ENCODE measurements at places on chromosomes 5 and 9.

- no peak for DNase-seq
Measured at GRCh38 chr9:18791074-18791473, 241.9 kb downstream of the SAXO1 start.

DNA sequence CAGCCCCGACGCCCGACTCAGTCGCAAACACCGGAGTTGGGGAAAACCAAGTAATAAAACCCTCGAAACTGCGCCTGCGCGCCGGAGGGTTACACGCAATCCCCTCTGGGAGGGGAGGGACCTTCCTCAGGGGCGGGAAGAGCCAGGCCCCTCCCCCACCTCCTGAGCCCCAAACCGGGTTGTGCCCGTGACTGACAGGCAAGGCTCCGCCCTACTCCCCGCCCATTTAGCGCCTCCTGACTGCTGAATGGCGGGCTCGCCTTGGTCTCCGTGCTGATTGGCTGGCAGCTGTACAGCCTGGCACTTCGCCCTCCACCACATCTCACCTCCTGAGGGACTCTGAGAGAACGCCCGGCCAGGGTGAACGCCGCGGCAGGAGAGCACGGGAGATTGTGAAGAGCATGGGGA is at the start of gene PRDM9:
Gene PRDM9, plus strand, starts transcription at position 332 of the 408 bp plus-strand sequence. CDS start 1,425 bp downstream, outside the sequence.
- no peak for DNase-seq

DNA sequence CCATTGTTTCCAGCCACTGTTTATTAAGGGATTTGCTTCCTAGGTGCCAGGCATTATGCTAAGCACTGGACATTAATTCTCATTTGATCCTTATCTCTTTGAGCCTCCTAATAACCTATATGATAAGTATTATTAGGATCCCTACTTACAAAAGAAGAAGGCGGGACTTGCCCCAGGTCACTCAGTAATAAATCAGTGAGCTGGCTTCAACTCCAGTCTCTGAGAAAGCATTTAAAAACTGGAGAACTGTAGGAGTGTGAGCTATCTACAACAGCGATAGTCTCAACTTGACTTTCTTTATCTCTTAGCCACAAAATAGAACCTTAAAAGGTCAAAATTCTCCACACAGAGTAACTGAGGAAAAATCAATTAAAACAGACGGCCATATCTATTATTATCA is 155.0 kb downstream of the GNAQ start:
- DNase-seq = no peak

- no peak for DNase-seq
Measured at GRCh38 chr5:33479311-33479710, 38.5 kb downstream of the TARS1 start.

GRCh38 chr5:1080432-1080831 is 31.4 kb downstream of the SLC12A7 start:
- no peak for DNase-seq

- no peak for DNase-seq
Measured at GRCh38 chr9:2788919-2789318, 55.0 kb downstream of the PUM3 start.

DNA sequence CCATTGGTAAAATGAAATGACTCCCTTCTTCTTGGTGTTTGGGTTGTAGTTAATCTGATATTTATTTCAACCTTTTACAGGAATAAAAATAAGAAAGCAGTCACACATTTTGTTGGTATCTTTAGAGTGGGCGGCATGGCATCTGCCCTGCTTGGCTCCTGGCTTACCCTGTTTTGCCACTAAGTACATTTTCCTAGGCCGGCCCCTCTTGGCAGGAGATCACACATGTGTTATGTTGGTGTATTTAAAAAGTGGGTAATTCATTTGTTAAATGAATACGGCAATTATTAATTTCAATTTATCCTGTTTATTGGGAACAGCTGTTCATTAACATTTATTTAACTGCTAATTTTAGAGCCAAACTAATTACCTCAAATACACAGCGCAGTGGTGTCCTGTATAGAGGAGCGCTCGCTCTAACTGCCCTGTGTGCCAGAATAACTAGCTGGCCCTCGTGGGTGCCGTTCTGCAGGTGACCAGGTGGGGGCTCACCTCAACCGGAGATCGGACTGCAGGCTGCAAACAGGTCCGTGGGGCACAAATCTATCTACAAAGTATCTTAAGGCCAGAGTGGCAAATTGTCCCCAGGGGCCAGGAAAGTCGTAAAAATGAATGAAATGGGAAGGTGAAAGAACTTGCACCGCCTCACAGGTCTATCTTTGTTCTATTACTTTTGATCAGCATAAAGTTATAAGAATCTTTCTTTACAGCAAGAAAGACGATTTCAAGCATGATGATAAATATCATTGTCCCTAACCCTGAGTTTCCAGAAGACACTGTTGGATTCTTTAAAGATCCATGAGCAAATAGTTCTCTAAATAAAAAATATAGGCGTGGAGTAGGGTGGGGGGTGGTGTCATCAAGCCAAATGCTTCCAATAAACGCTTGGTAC is 26.2 kb upstream of the GPR151 start:
- peak; percentile 30 for DNase-seq

GRCh38 chr5:167813389-167813788 is 478.1 kb upstream of the WWC1 start:
- no peak for DNase-seq

- no peak for DNase-seq
Measured at GRCh38 chr5:2810644-2811043, 59.2 kb upstream of the IRX2 start.

GRCh38 chr9:8533681-8534080 is 734.1 kb upstream of the DMAC1 start:
- DNase-seq = no peak

- DNase-seq = no peak
Measured at GRCh38 chr5:179488491-179488890, 61.9 kb upstream of the RUFY1 start.

DNA sequence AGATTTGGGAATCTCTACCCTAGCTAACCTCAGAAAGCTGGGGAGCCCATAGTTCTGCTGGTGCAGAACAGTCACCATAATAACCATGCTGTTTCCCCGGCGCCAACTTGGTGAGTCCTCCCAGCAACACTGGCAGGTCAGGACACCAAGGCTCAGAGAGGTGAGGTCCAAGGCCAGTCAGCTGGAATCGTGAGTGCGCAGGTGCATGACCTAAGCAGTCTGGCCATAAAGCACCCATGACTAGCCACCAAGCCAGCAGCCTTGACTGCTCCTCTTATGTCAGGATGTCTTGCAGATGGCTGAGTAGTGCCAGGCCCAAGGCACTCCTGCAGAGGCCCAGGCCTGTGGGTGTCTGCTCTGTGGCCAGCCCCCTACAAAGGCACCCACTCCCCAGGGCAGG is 2.6 kb downstream of the RNF44 start:
- no peak for DNase-seq

DNA sequence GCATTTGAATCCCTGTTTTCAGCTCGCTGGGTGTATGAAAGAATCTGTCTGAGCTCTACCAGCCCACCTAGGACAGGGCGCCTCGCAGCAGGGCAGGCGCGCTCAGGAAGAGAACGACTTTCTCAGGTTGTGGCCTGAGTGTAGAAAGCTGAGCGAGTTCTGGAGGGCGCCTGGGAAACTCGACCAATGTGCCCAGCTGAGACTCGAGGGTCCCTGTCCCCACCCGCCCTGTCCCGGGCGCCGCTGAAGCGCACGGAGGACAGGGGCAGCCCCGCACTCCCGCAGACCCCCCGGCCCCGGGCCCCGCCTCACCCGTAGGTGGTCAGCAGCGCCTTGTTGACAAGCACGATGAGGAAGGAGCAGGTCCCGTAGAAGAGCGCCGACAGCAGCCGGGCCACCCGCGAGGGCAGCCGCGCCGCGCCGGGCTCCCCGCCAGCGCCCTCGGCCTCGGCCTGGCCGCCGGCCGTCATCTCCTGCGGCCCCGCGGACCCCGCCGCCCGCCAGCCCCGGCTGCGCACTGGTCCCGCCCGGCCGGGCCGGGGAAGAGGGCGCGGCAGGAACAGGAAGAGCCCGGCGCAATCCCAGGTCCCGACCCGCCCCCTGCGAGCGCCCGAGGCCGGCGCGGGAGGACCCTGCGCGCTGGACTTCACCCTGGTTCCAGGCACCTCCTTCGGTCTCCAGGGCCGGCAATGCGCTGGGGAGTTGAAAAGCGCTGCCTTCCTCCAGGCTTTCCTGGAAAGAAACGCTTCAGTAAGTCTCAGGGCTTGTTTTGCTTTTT is at the start of gene SLC35D2:
Gene SLC35D2, minus strand, starts transcription at position 547 of the 778 bp plus-strand sequence. Its CDS starts 77 bp downstream, at position 470.
- DNase-seq = no peak

DNA sequence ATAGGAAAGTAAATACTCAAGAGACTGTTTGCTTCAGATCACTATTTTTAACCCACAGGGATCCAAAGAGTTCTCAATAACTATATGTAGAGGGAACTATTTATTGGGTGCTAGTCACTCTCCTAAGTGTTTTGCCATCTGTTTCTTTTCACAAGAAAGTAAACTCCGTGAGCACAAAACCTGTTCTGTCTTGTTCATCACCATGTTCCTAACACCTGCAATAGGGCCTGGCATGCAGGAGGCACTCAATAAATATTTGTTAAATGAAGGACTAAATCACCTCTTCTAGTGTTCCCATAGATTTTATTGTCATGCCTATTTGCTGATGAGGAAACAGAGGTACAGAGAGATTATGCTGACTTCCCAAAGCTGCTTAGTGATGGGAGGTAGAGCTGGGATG is 118.2 kb downstream of the VCAN start:
- DNase-seq = no peak

DNA sequence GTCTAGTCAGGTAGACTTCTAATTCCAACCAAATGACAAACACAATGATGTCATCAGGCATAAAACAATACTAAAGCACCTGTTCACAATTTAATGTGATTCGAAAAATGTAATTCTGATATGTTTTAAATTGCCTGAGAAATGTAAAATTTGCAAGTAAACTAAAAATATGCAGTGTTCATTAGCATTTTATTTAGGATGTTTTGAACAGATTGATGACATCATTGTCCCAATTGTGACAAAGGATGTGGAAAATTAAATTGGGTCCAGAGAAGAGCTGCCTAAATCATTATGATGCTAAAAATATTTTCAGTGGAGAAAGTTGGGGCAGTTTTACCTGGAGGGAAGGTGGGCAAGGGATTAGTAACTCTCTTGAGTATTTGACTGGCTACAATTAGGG is 86.5 kb downstream of the CFAP90 start:
- no peak for DNase-seq

DNA sequence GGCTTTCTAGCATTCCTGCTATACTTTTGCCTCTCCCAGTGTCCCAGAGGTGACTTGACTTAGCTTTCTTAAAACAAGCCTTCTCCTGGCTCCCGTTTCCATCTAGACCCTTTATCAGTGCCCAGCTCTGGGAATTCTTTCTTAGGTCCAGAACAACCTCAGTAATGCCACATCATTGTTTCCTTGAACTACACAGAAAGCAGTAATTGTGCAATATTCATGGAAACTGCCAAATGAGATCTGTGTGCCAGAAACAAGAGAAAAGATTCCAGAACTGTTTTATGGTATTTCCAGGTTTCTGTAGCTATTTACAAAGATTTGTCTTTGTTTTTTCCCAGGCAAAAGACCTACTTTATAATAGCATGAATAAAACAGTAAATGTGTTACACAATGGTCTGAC is 391.3 kb downstream of the SLCO4C1 start:
- no peak for DNase-seq

DNA sequence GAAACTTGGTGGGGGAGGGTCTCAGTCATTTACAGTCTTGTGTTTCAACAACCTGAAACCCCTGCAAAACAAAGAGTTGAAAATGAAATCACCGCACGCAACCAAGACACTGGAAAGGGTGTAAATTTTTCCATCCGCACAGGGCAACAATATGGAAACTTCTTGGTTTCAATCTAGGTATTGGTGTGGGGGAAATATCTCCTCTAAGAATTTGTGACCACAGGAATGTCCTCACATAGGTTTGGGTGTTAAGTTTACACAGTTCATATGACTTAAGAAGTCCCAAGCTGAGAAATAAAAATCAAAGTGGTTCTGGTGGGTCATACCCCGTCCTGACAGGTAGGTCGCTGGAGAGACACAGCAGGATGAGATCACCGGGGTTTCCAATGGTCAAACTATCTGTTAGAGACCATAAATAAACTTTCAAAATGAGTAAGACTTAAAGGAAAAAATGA is 51.9 kb upstream of the PIP5K1B start:
- no peak for DNase-seq

- no peak for DNase-seq
Measured at GRCh38 chr5:1497242-1497777, 26.4 kb downstream of the LPCAT1 start.

DNA sequence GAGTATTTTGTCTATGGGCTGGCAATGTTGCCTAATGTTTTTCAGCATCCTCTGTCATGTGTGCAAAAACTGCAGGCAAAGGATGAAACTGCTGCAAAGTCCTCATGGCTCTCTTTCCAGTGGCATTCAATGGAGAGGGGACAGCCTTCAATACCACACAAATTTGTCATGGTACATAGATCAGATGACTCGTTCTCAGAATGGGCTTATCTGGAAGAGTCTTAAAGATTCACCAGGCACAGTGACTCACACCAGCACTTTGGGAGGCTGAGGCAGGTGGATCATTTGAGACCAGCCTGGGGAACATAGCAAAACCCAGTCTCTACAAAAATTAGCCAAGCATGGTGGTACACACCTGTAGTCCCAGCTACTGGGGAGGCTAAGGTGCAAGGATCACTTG is 5.3 kb downstream of the CDKN2AIPNL start:
- DNase-seq = no peak

DNA sequence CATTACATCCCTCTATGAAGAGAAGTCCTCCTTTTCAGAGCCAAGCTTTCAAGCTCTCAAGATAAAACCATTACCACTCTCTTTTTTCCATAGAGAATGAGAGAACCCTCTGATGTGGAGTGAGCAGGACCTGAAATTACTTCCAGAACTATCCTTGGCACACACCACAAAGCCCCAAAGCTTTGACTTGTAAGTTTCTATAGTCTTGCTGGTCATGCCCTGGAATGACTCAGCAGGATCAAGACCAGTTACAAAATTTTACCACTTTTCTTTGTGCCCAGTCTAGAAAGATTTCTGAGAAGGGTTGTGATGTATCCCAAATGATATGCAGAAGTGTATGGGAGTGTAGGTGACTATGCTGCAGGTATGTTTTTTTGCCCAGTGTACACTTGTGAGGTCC is 760.6 kb downstream of the TLE1 start:
- DNase-seq = no peak

DNA sequence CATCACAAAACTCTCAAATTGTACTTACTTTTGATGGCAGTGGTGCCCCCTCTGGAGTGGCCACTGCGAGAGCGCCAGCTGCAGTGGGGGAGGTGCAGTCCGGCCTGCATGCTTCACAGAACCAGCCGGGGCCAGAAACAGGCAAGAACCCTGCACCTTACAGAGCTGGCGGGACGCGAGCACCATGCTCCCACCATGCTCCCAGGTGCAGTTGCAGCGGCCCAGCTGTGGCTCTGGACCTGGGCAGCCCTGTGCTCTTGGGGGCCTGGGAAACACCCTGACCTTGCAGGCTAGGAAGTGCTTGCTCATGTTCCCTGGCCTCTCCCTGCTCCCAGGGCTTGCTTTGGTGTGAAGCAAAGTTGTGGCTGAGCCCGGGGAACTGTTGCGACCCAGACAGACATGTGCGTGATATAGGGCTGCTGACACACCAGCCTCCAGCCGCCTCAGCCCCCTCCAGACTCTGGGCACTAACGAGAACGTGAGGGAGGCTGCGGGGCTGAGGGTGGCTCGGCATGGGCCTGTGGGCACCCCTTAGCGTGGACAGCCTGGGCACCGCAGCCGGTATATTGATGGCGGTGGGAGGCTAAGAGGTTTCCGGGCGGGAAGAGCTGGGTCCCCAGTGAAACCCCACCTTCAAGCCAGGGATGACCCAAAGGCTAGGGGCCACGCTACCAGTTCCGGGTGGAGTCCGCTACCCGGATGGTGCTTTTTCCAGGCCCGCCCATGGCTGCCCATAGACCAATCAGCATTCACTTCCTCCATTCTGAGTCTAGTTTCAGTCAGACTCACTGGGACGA is 1809.9 kb upstream of the ACO1 start:
- no peak for DNase-seq

- DNase-seq = no peak
Measured at GRCh38 chr5:179435731-179436315, 90.6 kb upstream of the ADAMTS2 start.

Data from stimulated activated CD8-positive, alpha-beta memory T cell treated with anti-CD3 and anti-CD28 coated beads, Interleukin-7, amount 100 ng/mL, for 1 hour (primary cell).